ENCODE measurements at places on chromosomes 3 and 15.

GRCh38 chr15:33934921-33935320 is 33.4 kb upstream of the CHRM5 start:
- no peak for DNase-seq

GRCh38 chr15:38389924-38390542 is 63.9 kb upstream of the FAM98B start:
- DNase-seq: peak; percentile 81

- no peak for DNase-seq
Observed at GRCh38 chr3:38730281-38730680, 80.8 kb upstream of the SCN5A start.

- no peak for DNase-seq
Observed at GRCh38 chr3:61058836-61059235, 192.4 kb downstream of the FHIT start.

GRCh38 chr3:107825556-107825955 is 265.3 kb downstream of the CD47 start:
- DNase-seq: no peak

DNA sequence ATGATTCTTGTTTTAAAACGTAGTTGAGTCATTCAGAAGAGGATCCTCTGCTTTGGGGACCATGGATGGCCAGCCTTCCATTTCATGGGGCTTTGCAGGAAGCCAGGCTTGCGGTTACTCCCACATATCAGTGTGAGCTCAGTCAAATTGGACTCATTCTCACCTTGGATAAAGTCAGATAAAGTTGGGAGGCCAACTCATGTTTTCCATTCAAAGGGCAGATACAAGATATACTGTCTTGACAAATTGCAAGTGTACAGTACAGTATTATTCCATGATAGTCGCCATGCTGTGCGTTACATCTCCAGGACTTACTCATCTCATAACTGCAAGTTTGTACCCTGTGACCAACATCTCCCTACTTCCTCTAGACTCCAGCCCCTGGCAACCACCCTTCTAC is 25.5 kb upstream of the B3GNT5 start:
- DNase-seq: no peak

DNA sequence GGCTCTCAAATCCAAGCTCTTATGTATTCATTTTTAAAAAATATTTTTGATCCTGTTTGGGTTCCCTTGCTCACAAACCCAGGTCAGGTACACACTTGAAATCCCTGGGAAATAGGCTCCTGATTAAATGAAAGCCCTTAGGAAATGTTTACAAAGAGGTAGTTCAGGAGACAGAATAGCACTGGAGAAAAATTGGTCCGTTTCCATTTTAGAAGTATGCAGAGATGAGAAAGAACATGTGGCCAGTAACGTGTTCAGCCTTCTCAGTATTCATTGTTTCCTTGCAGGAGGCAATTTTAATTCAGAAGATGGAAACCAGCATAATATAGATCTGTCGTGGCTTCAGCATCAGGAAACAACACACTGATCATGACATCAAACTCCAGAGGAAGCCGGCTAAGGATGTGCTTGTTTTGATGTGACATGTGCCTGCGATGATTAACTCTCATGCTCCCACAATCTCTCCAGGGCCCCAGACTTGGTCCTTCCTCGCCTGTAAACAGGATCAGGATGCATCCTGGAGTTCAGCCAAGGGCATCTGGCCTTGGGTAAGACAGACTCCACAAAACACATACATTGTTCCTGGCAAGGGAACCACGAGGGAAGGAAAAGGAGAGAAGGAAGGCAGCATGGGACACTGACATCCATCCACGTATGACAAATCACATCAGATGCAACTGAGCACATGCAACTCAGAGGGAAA is 350.5 kb upstream of the THBS1 start:
- no peak for DNase-seq

DNA sequence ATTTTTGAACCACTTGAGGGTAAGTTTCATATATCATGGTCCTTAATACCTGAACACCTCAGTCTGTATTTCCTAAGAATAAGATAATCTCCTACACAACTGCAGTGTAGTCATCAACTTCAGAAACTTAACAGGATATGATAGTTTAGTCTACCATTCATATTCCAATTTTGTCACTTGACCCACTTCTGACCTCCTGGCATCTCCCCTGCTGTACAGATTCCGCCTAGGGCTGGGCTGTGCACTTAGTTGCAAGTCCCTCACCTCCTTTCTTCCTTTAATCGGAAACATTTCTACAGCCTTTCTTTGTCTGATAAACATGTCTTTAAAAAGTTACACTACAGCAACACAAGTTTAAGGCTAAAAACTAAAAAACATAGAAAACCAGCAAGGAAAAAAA is 218.4 kb upstream of the SLCO3A1 start:
- DNase-seq: no peak

DNA sequence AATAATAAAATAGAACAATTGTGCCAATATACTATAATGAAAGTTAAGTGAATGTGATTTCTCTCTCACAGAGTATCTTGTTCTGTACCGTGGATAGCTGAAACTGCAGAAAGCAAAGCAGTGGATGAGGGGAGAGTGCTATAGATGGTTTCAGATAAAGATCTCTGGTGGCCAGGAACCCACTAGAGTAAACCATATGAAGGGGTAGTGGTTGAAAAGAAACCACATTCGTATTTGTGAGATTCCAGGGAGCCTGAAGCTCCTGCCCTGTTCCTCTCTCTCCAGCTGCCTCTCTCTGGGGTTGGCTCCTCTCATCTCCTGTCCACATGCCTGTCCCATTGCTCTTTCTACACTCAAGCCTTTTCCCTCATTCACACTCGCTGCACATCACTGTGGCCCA is 8.9 kb downstream of the ABHD17C start:
- no peak for DNase-seq

- no peak for DNase-seq
Observed at GRCh38 chr3:115713284-115713683, 90.0 kb downstream of the GAP43 start.

DNA sequence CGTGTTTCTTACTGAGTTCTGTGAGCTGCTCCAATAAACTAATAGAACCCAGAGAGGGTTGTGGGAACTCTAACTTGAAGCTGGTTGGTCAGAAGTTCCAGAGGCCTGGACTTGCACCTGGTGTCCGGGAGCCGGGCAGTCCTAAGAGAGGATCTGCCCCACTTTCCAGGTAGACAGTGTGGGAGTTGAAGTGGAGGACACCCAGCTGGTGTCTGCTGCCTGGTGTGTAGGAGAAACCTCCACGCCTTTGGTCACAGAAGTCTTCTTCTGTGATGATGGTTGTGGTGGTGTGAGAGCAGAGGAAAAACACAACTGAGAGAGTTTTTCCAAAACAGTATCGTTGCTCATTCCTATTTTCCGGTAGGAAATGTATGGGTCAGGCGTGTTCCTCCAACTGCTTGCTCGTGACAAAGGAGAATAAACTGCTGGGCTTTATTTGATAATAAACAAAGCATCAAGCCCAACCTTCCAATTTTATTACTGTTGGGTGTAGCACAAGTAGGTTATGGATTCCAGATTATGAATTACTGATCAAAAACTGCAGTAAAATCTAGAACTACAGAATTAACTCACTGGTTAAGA is 137.0 kb downstream of the KLF13 start:
- DNase-seq: peak; percentile 26

- DNase-seq: no peak
Observed at GRCh38 chr15:94015324-94015723, 216.0 kb upstream of the MCTP2 start.

- no peak for DNase-seq
Observed at GRCh38 chr15:69004011-69004410, 10.5 kb upstream of the NOX5 start.
